Muscle of back (tissue), 13 donors: ENCODE measurements at places on chromosomes 5 and 9. TPM values are rescaled to one million over a fixed set of nuclear protein-coding genes. Genes with fewer than 3 reads are reported as not detected.

SLC45A2 gene
- 0.13 TPM for polyA plus RNA-seq

- DNase-seq, result no peak
These were observed 291.5 kb downstream of the SEC61B start for GRCh38 chr9:99513441-99514112.

DNA sequence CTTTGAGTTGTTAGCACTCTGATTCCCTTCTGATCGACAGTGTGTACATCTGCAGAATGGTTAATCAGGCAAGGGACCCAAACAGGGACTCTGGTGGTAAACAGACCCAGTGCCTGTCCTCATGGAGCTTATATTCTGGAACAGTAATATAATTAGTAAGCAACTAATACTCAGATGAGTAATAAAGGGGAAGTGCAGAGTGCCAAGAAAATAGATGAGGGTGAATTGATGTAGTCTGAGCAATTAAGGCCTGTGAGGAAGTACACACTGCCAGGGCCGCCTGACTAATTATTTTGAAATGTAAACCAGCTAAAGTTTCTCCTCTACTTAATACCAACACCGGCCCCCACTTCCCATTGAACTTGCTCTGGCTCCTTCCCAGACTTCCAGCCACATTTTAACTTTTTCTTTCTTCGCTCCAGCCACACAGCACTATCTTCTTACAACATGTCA, 4.2 kb downstream of the DHX29 start:
- peak; percentile 80 for DNase-seq

GRCh38 chr5:111627862-111628261, 115.5 kb upstream of the STARD4 start:
- DNase-seq, result no peak

PAEP gene
- polyA plus RNA-seq, result 0.63 TPM
